ENCODE measurements at places on chromosomes 5 and 9.

DNA sequence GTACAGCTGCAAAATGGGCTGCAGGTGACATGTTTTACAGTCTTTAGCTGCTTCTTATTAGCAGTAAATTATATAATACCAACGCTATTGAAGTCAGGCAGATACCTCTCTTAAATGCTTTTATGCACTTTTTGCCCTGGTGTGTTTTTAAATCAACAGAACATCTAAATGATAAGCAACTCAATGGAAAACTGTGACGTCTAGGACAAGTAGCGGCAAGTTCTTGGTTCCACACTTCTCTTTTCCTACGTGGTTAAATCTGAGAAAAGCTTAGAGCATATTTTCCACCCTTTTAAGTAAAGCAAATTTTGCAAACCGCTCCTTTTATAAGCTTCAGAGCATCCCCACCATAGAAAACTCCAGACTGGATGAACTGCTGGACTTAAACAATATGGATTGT, 58.1 kb downstream of the CEMIP2 start:
- no peak for DNase-seq

- DNase-seq = no peak
These were observed 19.0 kb upstream of the PSIP1 start for GRCh38 chr9:15529566-15530324.

- no peak for DNase-seq
These were observed 62.8 kb downstream of the DCP2 start for GRCh38 chr5:113039229-113039933.

DNA sequence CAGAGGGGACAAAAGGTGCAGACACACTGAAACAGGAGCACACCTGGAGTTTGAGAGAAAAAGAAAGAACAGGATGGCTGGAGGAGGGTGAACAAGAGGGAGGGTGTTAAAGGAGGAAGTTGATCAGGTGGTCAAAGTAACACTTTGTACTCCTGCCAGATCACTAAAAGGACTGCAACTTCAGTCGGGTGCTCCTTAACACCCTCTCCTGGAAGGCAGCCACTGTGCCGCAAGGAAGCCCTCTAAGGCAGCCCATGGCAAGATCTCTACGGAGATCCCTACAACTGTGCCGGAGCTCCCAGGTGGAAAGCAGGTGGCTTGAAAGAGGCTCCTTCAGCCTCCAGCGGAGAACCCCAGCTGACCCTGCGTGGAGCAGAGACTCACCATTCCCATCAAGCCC, 124.4 kb upstream of the MSX2 start:
- no peak for DNase-seq

DNA sequence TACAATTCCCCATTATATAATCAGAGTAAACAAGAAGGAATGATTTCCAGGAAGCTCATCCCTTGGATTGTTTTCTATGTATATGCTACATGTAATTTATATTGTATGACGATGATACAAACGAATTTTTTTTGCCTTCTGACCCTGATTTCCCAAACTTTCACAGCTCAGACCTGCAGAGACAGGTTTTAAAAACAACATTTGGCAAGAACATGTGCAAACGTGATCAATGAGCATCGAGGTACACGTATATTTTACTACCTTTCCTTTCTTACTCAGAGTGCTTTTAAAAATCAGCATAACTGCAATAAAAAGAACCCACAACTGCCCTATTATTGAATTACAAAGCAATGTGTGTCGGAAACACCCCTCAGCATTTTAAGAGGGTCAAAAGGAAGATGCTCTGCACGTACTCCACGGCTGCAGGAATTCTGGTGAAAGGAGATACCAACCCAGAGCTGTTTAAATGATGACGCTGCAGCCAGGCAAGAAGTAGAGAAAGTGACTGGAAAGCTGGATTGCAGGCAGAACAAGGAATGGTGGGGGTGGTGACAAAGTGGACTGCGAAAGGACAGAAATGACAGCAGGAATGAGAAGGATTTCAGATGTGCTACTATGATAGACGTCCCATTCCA, 533.5 kb downstream of the RAB3C start:
- no peak for DNase-seq

GRCh38 chr5:9239071-9239470, 306.8 kb downstream of the SEMA5A start:
- DNase-seq = no peak

- no peak for DNase-seq
These were observed 282.6 kb upstream of the SMC2 start for GRCh38 chr9:103811462-103811861.

DNA sequence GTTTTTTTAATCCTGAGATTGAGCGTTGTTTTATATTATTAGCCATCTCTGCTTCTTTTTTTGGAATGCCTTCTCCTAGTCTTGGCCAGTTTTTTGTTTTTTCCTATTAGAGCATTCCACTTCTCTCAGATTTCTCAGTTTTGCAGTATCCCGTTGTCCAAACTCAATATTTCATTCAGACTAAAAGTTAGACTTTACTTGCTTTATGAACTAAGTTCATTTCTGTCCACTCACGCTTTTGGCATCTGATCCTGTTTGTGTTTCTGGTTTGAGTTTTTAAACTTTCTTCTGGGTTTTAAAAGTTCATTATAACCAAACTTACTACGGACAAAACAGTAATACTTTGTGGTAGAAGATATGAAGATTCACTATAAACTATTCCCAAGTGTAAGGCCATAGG, 288.3 kb upstream of the MPDZ start:
- DNase-seq = no peak

DNA sequence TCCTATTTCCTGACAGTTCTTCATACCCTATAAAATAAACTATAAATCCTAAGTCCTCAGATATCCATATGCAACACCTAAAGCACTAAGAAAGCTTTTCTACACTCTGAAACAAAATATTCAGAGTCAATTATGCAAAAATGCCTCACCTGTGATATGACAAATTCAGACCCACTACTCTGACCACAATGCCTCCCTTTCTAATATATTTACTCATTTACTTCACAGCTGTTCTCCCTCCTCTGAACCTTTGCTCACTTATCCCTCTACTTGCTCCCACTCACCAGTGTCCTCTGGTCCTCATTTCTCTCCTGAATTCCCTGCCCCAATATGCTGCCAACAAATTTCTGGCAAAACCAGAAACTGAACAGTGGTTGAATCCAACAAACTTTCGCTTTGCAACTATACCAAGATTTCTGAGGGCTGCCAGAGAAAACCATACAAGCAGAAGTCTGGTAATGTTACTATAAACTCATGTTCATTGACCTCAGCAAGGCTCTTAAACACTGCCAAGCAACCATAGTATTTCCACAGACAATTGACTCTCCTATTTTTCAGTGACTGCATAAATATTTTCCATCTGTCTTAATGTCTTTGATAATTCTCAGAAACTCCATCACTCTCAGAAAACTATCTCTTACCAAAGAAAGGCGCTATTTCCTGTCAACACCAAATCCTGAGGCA, 7.1 kb downstream of the CCNH start:
- no peak for DNase-seq

- no peak for DNase-seq
These were observed 42.3 kb downstream of the LHFPL2 start for GRCh38 chr5:78606241-78606640.

DNA sequence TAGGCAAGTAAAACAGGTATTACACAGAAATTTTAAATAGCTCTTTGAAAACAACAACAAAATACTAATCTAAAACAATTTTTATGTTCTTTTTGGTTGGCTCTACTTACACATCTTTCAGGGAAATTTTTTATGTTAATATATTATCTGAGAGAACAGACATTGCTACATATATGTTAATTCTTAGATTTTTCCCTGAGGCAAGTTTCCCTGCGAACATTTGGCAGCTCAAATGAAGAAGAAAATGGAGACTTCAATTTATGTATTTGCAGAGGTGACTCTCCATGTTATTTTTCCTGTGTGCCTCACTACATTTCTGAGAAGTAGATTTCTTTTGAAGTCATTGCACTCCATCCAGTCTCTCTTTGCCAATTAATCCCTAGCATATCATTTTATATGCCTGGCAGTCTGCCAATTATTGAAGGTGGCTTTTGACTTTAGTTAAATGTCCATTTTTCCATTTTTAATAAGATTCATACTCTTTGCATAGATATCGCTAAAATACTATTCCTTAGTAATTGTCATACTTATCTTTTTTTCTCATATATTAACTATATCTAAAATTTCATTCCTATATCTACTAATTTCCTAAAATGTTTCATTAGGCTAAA, 908.2 kb upstream of the CDH10 start:
- DNase-seq = no peak

- DNase-seq = no peak
These were observed 780.1 kb upstream of the DMAC1 start for GRCh38 chr9:8579661-8580060.

GRCh38 chr9:130265431-130266235, at the start of gene HMCN2:
Gene HMCN2, plus strand, starts transcription at chr9:130265760. Its CDS starts 119 bp downstream, at chr9:130265879.
- no peak for DNase-seq

DNA sequence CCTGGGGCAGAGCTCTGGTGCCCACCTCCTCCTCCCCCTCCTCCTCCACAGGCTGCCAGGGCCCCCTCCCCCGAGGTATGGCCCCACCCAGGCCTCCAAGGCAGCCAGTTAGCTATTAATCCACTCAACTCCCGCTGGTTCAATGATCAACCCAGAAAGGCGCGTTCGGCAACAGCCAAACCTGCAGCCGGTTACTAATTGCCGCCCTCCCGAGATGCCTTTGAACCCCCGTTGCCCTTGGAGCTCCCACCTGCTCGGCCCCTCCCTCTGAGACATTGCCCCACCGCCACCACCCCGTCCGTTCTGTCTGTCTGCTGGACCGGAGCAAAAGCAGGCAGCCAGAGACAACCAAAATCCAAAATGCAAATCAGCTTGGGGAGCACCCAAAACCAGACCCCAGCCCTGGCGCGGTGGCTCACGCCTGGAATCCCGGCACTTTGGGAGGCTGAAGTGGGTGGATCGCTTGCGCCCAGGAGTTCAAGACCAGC, 25.8 kb downstream of the NOTCH1 start:
- DNase-seq = no peak

GRCh38 chr5:122494109-122494508, 182.1 kb downstream of the SNCAIP start:
- no peak for DNase-seq

DNA sequence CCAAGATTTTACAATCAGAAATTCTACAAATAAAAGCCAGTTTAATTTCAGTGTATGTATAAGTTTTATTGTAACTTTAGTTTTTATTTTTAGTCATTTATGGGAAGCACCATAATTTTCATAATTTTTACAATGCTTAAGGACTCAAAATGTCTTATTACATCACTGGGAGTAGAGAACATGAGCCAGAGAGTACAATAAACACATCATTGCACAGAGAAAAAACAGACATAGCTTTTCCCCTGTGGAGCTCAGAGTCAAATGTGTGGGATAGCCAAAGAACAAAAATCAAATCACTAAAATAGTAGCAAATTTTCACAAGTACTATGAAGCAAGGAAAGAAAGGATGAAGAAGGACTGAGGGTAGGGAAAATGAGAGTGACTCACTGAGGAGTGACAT, 5.5 kb upstream of the JAKMIP2 start:
- DNase-seq = no peak

- DNase-seq = no peak
These were observed 37.8 kb downstream of the NEURL1B start for GRCh38 chr5:172678902-172679301.

GRCh38 chr9:22452415-22453010, 5.9 kb downstream of the DMRTA1 start:
- DNase-seq = no peak

GRCh38 chr9:90307167-90307833, 335.3 kb downstream of the DIRAS2 start:
- no peak for DNase-seq

DNA sequence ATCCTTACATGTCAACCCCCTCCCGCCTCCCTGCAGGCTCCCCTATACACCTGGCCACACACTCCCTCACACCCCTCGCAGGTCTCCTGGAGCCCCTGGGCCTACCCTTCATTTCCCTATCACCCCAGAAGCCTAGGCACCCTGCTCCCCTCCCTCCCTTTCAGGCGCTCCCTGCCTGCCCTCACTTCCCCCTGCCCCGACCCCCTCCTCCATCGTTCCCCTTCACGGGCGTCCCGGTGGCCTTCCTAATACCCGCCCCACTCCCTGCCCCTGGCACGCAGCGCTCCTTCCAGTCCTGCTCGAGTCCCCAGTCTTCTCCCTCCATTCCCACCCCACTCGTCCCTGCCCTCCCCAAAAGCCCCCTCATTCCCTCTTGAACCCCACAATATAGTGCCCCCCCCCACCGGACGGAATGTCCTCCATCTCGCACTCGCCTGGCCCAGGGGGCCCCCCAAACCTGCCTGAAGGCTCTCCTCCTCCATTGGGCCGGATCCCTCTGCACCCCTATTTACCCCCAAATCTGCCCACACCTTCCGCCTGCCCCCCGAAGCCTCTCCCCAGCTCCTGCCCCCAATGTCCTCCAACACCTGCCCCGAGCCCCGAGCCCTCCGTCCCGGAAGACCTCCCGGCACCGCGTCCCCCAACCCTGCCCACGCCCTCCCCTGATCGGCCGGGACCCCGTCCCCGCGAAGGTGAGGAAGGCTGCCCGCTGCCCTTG, 746 bp downstream of the STRBP start:
- no peak for DNase-seq

GRCh38 chr9:13963005-13963653, 350.8 kb downstream of the NFIB start:
- no peak for DNase-seq

DNA sequence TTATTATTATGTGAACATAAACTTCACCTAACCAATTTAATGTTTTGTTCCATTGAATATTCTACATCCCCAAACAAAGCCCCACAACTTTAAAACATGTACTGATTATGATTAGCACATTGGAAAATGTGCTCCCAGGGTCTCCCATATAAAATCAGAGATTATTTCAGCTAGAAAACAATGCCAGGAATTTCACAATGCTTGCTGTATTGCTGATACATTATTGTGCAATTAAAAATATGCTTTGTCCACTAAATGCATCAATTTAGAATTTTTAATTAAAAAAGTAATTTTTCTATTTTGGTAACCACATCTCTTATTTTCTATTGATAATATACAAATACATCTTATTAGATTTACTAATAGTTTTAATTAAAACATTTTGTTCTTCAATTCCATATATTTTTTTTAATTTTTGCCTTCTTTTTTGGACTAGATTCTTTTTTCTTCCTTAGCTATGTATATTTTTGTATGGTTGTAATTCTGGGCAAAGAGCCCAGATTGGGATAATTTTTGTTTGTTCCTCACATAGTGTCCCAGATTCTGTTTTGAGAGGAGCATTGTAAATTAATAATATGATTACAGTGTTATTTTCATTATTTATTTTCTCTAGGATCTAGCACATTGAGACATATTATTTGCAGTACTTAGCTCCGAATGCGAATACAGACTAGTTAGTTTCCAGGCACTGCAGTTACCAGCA, 241.5 kb upstream of the CDH18 start:
- DNase-seq = no peak

- DNase-seq = no peak
These were observed 761 bp upstream of the DNAJC25 start for GRCh38 chr9:111630182-111630963.

Data from activated CD8-positive, alpha-beta memory T cell treated with anti-CD3 and anti-CD28 coated beads for 1 hour (primary cell).